NCI-H1092 (cell line): ENCODE measurements at places on chromosomes 3 and 15.

DNA sequence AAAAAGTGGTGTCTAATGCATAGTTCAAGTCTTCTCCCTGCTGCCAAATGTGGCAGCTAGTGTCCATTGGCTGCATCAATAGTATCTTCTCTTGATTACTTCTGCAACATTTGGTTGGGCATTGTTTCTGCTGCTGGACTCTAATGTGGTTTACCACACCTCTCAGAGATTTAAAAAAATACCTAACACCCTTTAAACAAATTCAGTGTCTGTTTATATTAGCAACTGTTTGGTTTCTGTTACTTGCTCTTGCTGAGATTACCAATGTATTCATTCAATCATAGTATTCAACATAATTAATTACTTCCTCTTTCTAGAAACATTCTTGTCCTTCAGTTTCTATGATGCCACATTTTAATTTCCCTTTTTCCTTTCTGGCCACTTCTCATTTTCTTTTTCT lies 20.3 kb upstream of the NECTIN3 start:
- no peak for DNase-seq

DNA sequence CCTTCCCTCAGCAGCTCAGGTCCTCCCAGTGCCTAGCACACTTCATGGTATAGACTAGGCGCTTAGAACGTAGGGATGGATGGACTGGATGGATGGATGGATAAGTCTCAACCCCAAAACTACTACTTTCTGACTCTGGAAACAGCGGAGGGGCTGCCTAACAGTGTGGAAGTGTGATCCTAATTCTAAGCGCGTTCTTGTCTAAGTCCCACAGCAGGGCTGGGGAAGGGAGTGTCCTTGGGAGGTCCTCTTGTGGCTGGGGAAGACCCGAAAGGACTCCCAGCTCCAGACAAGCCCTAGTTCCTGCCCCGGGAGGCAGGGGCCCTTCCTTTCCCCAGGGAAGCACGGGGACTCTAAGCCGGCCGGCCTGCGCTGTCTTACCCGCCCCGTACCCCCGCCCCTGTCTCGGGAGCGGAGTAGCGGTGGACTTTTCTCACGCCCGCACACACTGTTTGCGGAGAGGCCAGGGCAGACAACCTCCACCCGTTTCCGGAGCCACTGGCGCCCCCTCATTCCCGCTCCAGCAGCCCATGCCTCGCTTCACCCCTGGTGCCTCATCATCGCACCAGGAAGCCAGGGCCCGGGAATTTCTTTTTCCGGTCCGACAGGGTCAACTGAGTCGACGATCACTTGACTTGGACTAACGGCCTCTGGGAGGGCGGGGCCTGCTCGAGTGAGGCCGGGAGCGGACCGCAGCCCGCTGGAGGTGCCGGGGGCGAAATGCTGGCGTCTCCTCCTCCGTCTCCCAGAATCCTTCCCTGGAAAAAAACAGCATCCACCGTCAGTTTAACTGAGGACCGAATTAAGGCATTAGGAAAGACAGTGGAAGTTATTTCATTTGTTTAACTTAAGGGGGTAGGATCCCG lies 133.3 kb downstream of the TBC1D2B start:
- peak; percentile 20 for DNase-seq

DNA sequence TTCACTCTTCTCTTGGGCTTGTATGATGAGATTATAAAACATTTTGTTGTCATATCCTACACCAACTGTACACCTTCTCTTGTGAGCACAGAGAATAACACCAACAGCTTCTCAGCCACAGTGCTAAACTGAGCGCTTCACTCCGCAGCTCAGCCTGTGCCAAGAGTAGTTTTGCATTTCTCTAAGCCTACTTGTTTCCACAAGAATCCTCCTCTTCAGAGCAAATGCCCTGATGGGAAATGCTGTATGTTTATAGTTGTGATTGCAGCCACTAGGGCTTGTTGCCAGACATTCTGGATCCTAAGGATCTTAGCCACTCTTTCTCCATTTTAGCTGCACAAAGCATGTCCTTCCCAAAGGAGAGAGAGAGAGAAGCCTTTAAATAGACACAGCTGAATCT lies 138.8 kb upstream of the PLXND1 start:
- no peak for DNase-seq

GRCh38 chr3:32996048-32996754 lies 44.8 kb downstream of the CCR4 start:
- no peak for DNase-seq

- no peak for DNase-seq
These were observed 17.5 kb downstream of the SENP7 start for GRCh38 chr3:101495552-101495951.

GRCh38 chr3:127961963-127962362 lies 46.9 kb downstream of the KBTBD12 start:
- DNase-seq = no peak

DNA sequence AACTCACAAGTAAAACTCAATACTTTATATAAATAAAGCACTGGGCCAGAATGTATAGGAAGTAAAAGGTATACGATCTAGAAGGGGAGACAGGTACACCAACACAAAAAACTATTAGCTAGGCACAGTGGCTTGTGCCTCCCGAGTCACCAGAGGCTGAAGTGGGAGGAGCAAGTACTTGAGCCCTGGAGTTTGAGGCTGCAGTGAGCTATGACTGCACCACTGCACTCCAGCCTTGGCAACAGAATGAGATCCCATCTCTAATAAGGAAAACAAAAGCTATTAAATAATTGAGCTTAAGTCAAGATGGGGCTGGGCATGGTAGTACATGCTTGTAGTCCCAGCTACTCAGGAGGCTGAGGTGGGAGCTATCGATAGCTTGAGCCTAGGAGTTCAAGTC lies 17.0 kb downstream of the PIK3CB start:
- no peak for DNase-seq

GRCh38 chr3:175957427-175957826 lies 1098.3 kb downstream of the NAALADL2 start:
- DNase-seq = no peak

GRCh38 chr3:22920006-22920405 lies 283.1 kb upstream of the UBE2E2 start:
- no peak for DNase-seq

DNA sequence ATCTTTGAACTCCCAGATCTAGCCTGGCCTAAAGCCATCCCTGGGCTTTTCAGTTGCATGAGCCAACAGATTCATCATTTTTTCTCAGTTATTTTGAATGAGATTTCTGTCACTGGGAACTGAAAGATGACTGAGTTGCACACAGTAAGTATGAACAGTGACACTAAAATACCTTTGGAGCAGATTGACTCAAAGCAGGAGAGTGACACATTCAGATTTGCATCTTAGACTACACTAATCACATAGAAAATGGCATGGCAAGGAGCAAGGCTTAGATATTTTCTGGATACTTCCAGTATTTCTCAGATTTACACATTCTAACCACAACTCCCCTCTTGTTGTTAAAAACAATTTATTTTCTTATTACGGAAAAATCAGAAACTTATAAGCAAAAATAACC lies 32.8 kb downstream of the SEC62 start:
- no peak for DNase-seq

- no peak for DNase-seq
These were observed 15.7 kb upstream of the DPPA4 start for GRCh38 chr3:109353057-109353456.

- no peak for DNase-seq
These were observed 151.9 kb upstream of the TLE3 start for GRCh38 chr15:70249616-70250015.

DNA sequence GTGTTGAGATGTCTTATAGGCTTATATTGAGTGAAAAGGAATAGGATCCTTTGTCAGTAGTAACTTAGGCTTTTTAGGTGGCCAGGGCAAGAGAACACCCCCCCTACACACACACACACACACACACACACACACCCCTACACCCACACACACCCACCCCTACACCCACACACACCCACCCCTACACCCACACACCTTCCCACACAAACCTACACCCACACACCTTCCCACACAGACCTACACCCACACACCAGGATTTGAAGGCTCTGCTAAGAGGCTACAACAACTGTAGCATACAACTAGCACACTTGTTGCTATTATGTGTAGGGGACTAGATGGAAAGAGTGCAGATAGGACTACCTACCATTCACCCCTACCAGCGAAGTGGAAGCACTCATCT lies 172.6 kb downstream of the PGPEP1L start:
- no peak for DNase-seq

DNA sequence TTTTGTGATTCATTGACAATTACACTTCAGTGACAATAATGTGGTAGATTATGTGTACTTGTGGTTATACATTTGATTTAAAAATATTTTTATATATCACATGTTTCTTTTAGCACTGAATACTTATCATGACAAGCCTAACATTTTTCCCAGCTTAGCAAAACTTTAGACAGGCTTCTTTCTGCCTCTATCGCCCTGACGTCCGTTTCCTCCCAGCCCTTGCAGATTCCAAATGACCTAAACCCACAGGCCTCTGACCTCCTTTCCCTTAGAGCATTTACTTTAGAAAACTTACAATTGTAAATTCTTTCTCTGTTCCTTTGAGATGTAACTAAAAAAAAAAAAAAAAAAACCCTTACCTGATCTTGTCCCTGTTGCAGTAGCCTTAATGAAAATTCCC lies 326.1 kb downstream of the UNC13C start:
- no peak for DNase-seq

DNA sequence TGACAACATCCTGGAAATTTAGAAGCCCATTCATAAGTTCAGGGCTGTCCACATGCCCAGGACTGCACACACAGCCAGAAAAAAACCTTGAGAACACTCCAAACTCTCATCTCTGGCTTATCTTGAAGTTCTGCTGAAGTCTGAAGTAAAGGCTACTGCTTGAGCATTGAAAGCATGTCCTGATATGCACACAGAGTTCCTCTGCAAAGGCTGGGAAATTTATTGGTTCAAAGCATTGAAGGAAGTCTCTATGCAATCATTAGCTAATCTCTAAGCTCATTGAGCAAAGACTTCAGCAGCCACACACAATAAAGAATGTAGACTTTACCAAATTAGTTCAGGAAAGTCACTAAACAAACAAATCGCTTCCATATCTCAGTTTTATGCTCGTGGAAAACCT lies 162.0 kb upstream of the STT3B start:
- DNase-seq = no peak

DNA sequence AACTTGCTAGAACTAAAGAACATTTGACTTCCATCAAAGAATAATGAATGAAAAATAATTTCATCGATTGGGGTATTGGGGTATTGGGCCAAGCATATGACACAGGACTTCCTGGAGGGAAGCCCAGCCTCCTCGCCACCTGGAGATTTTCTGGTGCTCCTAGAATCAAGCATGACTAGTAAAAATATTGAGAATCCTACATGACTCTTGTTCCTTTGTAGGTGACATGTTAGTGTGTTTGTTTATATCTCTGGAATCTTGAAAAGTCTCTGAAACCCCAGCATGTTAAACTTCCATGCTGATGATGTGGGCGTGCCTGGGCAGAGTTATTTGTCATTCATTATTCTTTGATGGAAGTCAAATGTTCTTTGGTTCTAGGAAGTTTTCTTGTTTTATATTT lies 90.1 kb upstream of the EPHB3 start:
- DNase-seq = no peak

GRCh38 chr3:152356870-152357276 lies 88.1 kb downstream of the MBNL1 start:
- no peak for DNase-seq

GRCh38 chr15:90519688-90520087 lies 10.0 kb upstream of the CRTC3 start:
- no peak for DNase-seq

- DNase-seq = no peak
These were observed 214.9 kb downstream of the TCF12 start for GRCh38 chr15:57133127-57133968.

DNA sequence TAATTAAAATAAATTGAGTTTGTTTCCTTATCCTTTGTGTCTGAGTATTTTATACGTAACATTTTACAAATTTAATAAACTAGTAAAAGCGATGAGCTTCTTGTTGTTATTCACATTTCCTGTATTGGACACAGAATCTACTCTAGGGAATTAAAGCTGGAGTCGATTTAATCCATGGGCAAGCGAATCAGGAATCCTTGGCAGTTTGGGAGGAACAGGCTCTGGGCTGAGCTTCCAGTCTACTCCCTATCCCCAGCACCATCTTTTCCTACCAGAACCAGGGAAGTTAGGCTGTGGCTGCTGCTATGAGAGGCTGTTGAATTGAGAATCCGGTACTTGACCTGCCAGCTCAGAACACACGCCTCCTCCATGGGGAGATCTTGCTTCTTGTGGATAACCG lies 437.3 kb upstream of the TPM1 start:
- DNase-seq = no peak

DNA sequence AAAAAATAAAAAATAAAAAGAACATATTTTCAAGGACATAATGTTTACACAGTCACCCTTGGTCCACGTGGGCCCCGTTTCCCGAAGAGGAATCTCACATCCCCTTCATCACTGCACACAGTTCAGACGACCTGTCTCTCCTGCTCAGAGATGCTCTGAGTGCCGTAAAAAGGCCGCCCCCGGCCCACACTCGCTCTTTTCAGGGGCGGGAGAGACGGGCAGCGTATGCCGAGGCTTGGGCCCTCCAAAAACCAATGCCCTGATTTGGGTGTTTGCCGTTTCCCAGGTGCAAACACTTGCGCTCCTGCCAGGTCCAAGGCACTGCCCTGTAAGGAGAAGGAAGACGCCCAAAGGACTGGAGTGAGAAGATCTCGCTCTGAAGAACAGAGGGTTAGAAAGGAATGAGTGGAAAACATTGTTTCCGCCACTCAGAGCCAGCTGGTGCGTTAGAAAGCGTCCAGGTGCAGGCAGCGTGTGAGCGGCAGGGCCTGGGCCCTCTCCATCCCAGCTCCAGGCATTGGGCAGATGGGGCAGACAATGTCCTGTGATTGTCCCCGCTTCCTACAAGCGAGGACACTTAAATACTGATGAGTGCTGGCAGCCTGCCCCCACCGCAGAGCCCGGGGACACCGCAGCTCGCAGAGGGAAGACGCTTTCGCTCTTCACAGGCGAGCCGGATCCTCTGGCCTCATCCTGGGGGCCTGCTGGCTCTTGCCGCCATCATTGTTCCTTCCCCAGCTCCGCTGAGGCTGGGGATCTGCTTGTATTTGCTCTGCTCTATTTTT lies 53.2 kb downstream of the NIPA2 start:
- no peak for DNase-seq

GRCh38 chr15:67897646-67898339 lies 57.9 kb upstream of the RNU6-1 start:
- DNase-seq = no peak

GRCh38 chr3:125594125-125594524 lies 1.2 kb downstream of the OSBPL11 start:
- DNase-seq = no peak

- no peak for DNase-seq
These were observed 70.5 kb upstream of the GOLGA6B start for GRCh38 chr15:72584006-72584405.
